ENCODE measurements at places on chromosomes 6 and 20.

- peak; percentile 36 for DNase-seq
Observed at GRCh38 chr6:162371121-162371520, 356.4 kb downstream of the PRKN start.

DNA sequence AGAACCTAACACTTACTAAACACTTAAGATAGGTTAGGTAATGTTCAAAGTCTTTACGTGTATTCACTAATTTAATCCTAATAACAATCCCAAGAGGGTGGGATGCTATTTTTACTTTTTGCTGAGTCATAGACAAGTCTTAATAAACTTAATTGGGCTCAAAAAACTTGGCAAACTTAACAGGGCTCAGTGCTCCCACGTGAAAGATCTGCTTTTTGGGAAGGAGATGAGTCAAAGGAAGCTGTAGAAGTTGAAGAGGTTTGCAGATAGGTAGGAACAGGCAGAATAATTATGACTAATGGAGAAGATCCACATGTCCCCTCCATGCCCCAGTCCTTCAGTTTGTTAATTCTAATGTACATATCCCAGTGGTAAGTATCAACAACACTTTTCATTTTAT lies 44.5 kb upstream of the STMND1 start:
- DNase-seq, result no peak

- no peak for DNase-seq
Observed at GRCh38 chr6:88513471-88513870, 347.3 kb upstream of the CNR1 start.

GRCh38 chr6:16783509-16783908 lies 22.2 kb upstream of the ATXN1 start:
- DNase-seq, result no peak

- no peak for DNase-seq
Observed at GRCh38 chr6:14641423-14642135, 524.0 kb downstream of the CD83 start.

- no peak for DNase-seq
Observed at GRCh38 chr20:21387528-21387927, 9.8 kb downstream of the NKX2-4 start.

- no peak for DNase-seq
Observed at GRCh38 chr20:34680586-34681175, 3.8 kb upstream of the PIGU start.

DNA sequence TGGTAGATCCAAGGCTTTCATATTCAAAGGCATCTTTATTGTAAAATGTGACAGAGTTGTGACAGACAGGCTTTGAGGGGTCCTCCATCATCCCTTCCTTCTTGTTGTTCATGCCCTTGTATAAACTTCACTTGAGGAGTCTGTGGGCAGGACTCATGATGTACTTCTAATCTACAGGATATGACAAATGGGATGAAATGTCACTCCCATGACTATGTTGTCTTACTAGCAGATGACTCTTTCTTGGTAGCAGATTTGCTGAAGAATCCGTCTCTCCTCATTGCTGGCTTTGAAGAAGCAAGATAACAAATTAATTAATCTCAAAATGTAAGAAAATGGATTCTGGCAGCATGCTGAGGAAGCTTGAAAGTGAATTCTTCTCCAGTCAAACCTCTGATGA lies 566.1 kb downstream of the TFAP2B start:
- DNase-seq, result no peak

DNA sequence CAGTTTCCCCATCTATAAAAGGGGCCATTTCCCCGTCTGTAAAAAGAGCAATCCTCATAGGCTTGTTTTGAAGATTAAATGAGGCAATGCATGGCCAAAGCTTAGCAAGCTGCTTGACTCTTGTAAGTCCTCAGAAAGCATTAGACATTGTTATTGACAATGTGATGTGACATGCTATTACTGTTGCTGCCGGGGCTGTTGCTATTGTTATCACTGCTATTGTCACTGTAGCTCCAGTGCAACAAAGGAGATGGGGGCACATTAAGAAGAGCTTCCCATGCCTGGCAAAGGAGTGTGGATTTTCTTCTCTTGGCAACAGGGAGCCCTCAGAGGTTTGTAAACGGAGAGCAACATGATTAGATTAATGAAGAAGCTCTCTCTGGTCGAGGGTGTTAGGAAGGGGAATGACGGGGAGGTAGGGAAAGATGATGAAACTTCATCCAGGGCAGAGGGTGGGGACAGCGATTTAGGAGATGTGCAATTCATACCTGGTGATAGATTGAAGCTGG lies 33.1 kb upstream of the FAM83D start:
- no peak for DNase-seq

- peak; percentile 63 for DNase-seq
Observed at GRCh38 chr6:154414021-154414813, 57.6 kb upstream of the IPCEF1 start.

- DNase-seq, result peak; percentile 89
Observed at GRCh38 chr6:6851059-6851948, 256.5 kb upstream of the RREB1 start.

- DNase-seq, result peak; percentile 54
Observed at GRCh38 chr6:38349795-38350194, 289.9 kb downstream of the BTBD9 start.

DNA sequence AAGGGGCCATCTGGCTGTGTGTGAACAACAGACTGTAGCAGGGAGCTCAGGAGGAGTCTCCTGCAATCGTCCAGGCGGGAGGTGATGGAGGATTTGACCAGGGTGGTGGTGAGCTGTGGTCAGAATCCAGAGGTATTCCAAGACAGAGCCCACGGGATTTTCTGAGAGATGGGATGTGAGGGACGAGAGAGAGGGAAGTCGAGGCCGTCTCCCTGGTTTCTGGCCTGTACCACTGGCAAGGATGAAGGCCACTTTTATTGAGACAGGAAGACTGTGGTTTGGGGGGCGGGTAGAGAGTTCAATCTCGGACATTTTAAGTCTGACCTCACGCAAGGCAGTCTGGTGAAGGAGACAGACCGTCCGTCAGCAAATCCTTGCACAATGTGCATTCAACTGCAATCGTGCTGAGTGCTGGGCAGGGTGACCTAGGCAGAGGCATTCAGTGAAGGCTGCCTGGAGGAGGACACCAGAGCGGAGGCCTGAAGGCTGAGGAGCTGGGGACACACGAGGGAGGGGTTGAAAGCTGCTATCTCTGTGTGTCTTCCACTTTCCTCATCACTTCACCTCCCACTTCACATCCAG lies 53.9 kb downstream of the PREX1 start:
- no peak for DNase-seq

DNA sequence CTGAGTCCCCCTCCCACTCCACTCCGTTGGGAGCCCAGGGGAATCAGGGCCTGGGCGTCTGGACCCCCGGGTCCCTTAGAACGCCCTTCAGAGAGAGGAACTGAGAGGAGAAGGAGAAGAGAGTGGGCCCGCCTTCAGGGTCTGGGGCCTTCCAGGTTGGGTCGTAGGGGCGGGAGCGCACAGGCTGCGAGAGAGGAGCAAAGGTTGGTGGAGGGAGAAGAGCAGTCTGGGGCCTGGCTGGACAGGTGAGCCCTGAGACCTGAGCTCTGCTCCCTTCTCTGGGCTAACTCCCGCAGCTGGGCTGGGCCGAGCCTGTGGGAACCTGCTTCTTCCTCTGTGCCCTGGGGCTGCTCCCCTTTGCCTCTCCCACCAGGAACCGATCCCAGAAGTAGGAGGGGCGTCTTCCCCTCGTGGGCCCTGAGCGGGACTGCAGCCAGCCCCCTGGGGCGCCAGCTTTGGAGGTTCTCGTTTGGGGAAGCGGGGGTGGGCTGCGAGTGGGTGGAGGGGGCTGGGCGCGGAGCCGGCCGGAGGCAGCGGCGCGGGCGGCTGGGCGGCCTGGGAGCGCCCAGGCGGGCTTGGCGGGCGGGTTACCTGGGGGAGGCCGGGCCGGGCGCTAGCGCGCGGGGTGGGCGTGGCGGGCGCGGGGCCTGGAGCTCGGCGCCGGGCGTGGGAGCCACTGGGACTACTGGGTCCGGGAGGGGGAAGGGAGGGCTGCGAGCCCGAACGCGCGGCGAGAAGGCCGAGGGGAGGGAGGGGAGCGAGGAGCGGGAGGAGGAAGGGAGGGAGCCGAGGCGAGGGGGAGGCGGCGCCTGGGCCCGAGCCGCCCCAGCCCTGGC lies at the start of gene DDR1:
TSS of gene DDR1 (plus strand) at position 835 of the 836 bp plus-strand sequence. CDS start 4,211 bp downstream, outside the sequence.
- DNase-seq, result peak; percentile 53

- no peak for DNase-seq
Observed at GRCh38 chr20:34553366-34553867, 5.1 kb upstream of the MAP1LC3A start.

- DNase-seq, result no peak
Observed at GRCh38 chr20:49942303-49942702, 6.1 kb downstream of the RNF114 start.

DNA sequence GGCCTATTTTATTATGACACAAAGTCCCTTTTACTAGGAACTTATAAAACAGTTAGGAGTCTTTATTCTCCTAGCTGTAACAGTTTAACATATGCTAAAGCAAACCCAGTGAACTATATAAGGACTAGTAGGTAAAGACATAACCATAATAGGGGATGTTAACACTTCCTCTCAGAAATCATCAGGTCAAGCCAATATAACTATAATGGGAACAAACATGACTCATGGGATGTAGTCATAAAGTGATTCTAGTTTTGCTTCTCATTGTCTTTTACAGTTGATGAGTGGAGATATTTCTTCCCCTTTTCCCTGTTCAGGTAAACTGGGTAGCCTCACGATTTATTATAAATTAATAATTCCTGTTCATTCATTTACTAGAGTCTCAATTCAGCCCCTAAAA lies 9.7 kb downstream of the PTCHD4 start:
- DNase-seq, result peak; percentile 51
